ENCODE measurements at places on chromosomes 2 and 18.

GRCh38 chr2:18896125-18896764, 306.9 kb upstream of the NT5C1B start:
- peak; percentile 73 for DNase-seq

GRCh38 chr2:29420999-29421782, 306.0 kb downstream of the CLIP4 start:
- DNase-seq: peak; percentile 48

DNA sequence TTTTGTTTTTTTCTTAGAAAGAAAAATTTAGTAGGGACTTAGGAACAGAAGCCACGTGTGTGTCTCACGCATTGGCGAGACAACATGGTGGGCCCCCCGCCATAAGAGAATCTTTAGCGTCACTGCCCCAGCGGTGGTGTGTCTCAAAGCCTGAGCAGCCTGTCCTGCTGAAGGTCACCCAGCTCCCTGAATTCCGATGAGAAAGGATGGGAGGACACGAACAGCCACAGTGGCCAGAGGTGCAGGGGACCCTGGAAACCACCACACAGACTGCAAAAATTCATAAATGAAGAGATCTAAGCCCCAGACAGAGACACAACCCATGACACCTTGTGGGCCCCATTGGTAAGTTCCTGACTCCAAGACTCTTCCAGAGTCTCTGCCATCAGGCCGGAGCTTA, 266.1 kb upstream of the RAB6C start:
- DNase-seq: no peak

GRCh38 chr18:51028201-51028805, 1.7 kb upstream of the SMAD4 start:
- DNase-seq: no peak

DNA sequence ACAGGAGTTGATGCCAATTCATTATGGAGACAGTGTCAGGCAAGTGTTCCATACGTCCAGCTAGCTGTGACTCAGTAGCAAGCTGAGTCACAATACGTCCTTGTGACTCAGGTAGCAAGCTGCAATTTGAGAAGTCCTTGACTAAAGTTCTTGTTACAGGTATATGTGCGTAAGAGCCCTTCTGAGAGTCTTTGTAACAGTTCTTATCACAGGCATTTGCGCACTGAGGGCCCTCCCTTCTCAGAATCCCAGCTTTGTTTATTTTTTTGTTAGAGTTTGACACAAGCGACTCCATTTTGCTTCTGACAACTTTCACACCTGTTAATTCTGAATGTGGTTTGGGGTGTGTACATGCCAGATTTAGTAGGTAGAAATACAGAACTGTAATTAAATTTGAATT, 20.1 kb upstream of the ACMSD start:
- DNase-seq: no peak

DNA sequence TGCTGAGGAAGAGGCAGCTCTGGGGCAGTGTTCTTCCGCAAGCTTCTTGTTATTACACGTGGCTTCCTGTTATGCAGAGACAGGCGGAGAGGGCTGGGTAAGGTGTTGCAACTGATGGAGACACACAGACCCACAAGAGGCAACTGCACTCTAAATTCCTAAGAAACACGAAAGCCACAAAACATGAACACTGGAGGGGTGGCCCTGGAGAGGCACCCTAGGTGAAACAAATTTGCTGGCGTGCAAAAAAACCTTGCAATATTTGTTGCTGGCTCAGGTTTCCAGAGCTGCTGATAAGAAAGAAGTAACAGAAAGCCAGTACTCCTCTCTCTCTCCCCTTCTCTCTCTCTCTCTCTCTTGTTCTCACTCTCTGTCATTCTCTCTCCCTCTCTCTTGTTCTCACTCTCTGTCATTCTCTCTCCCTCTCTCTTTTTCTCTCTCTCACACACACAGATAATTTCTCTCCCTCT, 31.8 kb downstream of the ARHGAP25 start:
- peak; percentile 37 for DNase-seq

DNA sequence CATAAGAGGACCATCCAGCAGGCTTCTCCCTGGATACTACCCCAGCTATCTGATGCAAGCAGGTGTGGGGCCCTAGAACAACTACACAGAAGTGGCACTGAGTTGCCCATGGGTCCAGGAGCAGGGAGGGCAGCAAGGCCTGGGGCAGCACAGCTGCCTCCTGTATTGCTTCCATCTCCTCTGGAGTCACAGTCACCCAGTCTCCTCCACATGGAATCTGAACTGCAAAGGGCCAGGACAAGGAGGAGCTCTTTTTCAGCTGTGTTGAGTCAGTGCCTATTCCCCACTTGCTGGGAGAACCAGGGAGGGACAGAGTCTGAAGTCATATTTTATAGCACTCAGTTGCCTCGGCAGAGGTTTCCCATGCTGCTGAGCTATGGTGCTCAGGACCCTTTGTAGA, 67.9 kb upstream of the ALPP start:
- DNase-seq: no peak

- DNase-seq: no peak
Measured at GRCh38 chr2:121220995-121221394, 64.0 kb downstream of the TFCP2L1 start.

DNA sequence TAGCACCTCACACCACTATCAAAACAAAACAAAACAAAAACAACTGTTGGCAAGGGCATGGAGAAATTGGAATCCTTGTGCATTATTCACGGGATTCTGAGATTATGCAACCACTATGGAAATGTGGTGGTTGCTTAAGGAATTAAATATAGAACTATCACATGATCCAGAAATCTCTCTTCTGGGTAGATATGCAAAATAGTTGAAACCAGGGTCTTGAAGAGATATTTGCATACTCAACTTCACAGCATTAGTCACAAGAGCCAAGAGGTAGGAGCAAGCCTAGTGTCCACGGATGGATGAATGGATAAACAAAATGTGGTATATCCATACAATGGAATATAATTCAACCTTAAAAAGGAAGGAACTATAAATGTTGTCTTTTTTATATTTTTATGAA, 7.0 kb downstream of the TMEM131 start:
- no peak for DNase-seq

GRCh38 chr2:128036748-128037607, 9.1 kb upstream of the SAP130 start:
- DNase-seq: no peak

DNA sequence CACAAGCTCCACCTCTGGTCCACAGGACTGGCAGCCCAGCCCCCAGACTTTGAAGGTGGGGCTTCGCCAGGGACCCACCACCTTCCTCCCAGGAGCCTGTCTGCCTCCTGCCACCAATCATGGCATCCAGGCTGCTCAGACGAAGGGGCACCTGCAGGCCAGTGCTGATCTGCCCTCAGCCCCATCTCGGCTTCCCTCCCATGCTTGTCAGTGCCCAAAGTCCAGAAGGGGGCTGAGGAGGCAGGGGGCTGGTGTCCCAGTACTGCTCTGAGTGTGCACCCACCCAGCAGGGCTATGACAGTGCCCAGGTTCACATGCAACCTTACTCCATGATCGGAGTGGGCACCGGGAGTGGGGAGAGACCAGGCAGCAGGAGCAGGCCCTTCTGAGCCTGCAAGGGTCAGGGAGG, 25.3 kb upstream of the RUFY4 start:
- DNase-seq: no peak

DNA sequence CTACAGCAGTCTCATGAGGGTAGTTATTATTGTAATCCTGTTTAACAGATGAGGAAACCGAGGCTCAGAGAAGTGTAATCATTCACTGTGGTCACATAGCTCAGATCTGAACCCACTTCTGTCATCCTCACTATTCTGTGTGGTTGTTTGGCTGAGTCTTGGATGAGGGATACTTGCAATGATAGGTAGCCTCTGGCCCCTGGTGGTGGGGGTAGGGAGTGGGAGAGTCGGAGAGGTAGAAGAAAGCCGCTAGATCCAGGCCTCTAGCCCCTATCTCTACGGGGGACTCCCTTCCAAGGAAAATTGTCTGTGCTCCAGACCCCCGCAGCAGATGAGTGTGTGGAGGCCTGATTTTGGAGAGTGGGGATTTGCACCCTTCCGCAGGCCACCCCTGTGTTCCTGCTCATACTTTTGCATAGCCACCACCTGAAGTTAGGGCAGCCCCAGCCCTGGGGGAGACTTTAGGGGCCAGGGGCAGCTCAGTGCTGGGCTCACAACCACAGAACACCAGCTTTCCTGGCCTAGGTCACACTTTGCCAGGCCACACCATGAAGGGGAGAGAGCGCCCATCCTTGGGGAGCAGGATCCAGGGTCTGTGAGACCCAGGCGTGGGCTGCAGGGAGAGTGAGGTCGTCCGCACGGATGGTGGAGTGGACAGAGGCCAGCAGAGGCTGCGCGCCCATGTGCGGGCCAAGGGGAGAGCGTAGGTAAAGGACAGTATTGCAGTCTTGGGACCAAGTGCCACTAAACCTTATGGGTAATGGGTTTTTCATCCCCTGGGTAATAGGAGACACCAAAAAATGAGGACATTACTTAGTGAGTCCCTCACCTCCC, 148.2 kb downstream of the GLI2 start:
- no peak for DNase-seq

DNA sequence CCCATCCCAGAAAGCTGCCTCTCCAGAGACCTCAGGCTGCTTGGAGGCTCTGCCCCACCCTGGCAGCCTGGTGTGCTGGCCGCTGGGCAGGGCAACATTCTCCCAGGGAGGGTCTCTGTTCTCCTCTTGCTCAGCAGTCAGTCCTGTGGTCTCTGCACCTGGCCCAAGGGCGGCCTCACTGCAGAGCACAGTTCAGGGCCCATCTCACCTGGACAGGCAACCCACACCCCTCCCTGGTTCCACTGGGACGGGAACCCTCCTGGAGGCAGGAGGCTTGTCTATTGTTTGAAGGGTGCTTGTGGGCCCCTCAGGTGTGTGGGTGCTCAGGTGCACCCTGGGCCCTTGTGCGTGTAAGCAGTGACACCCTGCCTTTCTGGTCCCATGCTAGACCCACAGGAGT, 67.2 kb upstream of the OTOS start:
- DNase-seq: no peak

DNA sequence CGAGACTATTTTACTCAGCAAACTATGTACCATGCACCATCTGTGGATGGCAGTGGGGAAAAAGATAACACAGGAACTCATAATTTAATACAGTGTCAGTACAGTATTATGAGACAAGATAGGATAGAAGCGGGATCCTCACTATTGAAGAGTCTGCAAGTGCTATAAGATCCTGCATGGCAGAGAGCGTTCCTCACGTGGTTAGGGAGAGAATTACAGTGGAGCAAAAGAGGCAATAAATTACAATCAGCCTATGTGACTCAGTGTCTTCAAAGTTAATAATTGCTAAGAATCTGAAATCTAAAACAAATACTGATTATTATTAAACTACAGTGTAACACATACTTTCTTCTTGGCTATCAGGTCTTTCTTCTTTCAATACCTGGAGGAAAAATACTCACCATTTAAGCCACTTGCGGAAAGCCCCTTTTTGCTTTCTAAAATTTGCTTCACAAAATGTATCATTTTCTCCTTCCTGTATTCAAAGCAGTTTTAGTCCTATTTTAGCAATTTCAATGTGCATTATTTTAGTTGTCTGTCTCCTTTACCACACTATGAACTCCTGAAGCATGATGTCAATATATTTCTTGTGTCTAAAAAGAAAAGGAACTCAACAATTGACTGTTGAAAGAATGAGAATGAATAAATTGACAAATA, 342.9 kb downstream of the SPAG16 start:
- DNase-seq: no peak

- no peak for DNase-seq
Measured at GRCh38 chr2:228018311-228018710, 146.9 kb downstream of the DAW1 start.

GRCh38 chr18:2704541-2704940, 49.0 kb downstream of the SMCHD1 start:
- DNase-seq: no peak

GRCh38 chr18:22094358-22094734, 75.0 kb upstream of the GATA6 start:
- DNase-seq: no peak

- no peak for DNase-seq
Measured at GRCh38 chr2:5938566-5938896, 246.3 kb downstream of the SOX11 start.

DNA sequence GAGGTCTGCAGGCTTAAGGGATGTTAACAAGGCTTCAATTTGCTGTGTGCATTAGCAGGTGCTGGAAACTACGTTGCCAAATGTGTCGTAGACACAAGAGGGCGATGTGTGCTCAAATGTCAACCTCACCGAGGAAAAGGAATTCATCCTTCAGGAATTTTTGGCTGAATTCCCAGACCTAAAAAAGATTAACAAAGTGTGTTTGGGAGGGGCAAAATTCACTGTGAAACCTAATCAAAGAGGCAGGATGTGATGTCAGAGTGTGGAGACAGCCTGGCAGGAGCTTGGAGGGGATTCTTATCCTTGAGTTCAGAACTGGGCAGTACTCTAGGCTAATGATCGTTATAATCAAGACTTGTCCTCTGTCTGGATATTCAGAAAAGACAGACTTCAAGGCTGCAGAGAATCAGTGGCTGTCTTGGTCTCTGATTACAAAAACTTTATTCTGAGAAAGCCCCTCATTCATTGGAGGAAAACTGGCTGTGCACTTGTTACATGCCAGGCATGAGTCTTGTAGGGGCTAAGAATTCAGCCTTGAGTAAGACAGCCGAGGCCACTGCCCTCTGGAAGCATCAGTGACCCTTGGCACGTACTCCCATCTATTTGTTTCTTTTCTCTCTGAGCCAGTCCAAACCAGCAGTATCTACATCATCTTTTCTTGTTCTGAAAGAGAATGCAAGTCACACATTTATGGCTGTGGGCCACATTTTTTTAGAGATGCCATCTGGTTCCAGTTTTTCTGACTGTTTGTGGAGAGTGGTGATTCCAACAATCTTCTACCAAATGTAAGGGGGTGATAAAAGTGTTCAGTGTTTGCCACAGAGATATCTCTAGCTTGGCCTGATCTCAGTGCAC, 18.7 kb upstream of the SCYGR1 start:
- peak; percentile 98 for DNase-seq

DNA sequence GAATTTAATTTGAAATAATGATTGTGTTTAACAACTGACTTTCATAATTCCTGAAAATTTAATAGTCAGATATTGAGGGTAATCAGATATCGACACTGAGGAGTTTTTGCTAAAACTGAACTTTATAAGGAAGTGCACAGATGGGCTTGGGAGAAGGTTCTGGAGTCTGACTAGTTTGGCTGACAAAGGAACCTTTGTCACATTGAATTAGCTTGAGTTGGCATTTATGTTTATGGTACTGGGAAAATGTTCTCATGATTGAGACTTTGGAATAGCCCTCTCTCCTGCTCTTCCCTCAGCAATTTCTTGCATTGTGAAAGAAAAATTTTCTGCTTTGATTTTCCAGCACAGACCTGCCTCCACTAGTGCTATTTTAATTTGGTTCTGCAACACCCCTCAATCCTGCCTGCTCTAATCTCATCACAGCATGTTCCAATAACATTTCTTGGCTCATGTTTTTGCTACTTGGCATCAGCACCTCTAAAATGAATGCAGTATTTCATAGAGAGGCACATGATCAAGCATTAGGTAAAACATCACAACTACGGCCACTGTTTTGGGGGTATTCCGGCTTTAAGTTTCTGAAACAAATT, 133.9 kb upstream of the FSHR start:
- peak; percentile 13 for DNase-seq

- no peak for DNase-seq
Measured at GRCh38 chr18:76546436-76546835, 51.4 kb upstream of the ZNF516 start.
